ENCODE measurements at places on chromosomes 11 and 22.

DNA sequence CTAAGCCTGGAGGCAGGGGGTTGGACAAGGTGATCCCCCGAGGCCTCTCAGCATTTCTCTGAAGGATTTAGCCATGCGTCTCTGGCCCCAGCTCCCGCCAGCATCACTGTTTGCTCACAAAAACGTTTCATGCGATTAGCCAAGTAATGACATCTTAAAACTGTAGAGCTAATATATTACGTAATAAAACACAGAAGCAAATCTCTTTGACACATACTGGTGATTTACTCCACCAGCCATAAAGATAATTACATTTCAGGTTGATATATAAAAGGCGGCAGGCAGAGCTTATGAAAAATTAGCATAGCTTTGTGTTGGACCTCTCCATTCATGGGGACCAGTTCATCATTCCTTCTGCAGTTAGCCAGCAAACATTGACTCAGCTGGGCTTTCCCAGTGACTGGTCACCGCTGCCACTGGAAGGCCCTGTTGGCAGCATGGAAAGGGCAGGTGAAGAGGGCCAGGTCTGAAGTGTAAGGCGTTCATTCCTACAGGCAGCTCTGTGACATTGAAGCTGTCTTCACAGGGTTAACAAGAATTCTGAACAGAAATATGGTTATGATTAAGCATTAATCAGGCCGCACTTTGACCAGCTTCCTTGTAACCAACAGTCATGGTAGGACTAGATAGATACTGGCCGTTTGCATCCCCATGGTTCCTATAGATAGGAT is 150.3 kb downstream of the NECTIN1 start:
- no peak for DNase-seq

- DNase-seq: peak; percentile 28
These were observed 42.0 kb upstream of the TTC36 start for GRCh38 chr11:118485273-118485672.

DNA sequence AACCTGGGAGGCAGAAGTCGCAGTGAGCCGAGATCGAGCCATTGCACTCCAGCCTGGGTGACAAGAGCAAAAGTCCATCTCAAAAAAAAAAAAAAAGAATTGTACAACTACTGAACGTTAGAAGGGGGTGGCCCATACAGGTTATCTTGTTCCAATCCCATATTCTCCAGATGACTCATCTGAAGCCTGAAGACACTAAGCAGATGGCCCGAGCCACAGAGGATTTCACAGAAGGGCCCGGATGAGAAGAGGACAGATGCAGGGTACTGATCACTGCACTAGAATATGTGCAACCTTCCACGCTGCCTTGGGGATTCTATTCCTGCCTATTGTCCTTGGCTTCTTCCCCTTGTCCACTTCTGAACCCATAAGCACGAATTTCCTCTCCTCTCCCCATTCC is 70.9 kb upstream of the UBASH3B start:
- no peak for DNase-seq

- no peak for DNase-seq
These were observed 235.5 kb downstream of the GRIK4 start for GRCh38 chr11:120746836-120747609.

GRCh38 chr11:128530118-128531074 is 57.0 kb downstream of the ETS1 start:
- no peak for DNase-seq

DNA sequence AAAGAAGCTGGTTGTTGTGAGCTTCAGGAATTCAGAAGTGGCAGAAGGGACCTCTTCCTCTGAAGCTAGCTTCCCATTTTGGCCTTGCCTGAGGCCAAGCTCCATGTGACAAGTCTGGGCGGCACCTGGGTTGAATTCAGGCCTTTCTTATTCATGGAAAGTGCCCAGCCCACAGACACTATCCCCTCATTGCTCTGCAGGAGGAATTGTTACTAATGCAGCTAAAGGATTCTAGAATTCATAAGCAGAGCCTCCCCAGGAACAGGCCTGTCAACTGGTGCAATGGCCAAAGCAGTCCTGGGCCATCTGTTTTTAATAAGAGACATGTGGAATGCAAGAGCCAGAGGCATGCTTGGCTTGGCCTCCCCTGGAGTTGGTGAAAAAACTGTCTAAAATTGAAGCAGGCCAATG is 71.4 kb downstream of the SLC1A2 start:
- no peak for DNase-seq

GRCh38 chr11:40722179-40722795 is 737.2 kb downstream of the LRRC4C start:
- no peak for DNase-seq

DNA sequence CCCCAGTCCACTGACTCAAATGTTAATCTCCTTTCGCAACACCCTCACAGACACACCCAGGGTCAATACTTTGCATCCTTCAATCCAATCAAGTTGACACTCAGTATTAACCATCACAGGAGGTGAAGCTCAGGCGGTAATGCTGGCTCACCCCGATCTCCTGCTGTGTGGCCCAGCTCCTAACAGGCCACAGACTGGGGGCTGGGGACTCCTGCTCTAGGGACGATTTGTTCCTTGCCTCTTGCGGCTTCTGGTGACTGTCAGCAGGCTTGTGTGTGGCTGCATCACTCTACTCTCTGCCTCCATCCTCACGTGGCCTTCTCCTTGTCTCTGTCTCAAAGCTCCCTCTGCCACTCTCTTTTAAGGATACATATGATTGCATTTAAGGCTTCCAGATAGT is 45.0 kb downstream of the SPON1 start:
- no peak for DNase-seq

DNA sequence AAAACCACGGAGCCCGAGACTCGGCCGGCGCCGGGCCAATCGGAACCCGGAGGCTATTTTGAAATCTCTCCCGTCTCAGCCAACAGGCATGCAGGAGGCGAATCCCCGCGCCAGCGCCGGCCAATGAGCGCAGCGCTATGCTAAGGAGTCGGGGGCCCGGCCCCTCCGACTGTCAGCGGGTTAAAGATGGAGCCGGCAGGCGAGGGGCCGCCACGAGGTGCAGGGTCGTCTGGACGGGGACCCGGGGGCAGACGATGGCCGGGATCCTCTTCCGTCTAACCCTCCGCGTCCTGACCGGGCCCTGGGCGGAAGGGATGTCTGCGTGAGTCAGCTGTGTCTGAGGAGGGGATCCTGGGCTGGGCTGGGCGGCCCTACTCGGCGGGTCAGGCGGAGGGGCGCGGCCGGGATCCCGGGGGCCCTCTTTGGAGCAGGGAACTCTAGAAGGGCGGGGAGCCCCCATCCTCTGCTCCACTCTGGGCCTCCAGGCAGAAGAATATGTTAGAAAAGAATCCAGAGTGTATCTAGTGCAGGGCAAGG is 10.0 kb downstream of the SDF2L1 start:
- DNase-seq: no peak

DNA sequence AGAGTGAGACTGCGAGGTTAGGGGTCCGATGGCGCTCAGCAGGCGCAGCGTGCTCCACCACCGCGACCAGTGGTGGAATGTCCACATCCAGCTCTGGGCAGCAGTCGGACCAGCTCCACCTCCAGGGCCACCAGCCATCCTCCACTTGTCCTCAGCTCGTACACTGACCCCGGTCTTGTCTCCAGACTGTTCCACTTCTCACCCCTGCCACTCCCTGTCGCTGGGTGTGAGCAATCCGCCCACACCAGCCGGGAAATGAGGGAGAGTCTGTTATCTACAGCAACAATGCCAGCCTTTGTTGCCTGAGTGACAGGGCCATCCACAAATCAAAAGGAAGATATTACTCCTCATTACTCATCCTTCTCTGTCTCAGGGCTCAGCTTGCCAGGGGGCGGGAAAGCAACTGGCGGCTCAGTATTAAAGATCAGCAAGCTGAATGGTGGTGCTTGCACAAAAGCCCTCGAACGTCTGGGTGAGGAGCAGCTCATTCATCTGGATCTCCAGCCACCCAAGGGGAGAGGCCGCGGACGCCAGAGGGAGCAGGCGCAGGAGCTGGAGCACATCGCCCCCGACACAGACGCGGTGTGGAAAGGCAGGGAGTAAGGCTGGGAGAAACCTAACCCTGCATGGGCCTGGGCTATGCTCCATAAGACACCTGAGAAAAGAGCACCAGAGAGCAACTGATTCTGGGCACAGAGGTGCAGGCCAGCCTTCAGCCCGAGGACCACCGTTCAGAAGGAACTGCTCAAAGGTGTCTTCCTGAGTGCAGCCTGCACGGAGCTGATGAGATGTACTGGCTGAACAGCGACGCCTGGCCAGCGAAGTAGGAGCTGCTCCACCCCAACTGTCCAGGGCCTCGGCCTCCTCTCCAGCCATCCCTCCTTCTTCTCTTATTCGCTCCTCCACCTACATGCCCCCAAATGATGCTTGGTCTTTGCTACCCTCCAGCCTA is 21.9 kb downstream of the IGSF9B start:
- no peak for DNase-seq

- DNase-seq: no peak
These were observed 19.2 kb downstream of the FAM168A start for GRCh38 chr11:73578592-73579185.

All from hematopoietic multipotent progenitor cell (in vitro differentiated cells).